ENCODE measurements at places on chromosomes 7 and 10. TPM values are rescaled to one million over a fixed set of nuclear protein-coding genes. Genes with fewer than 3 reads are reported as not detected.

Gene LGI1
- not detected for polyA plus RNA-seq

Gene RHOBTB1
- 6.4 TPM for polyA plus RNA-seq

Gene CFAP70
- 0.22 TPM for polyA plus RNA-seq

Gene ABCA13
- polyA plus RNA-seq = 0.01 TPM

Gene ZPBP
- polyA plus RNA-seq = not detected

Gene HOXA10
- polyA plus RNA-seq = not detected

Gene STEAP4
- 14.2 TPM for polyA plus RNA-seq

Gene SFRP5
- polyA plus RNA-seq = 1.3 TPM

Gene CRYGN
- polyA plus RNA-seq = 0.50 TPM

Gene COBL
- polyA plus RNA-seq = 25.9 TPM

Gene NUTM2B
- polyA plus RNA-seq = 1.8 TPM

Gene LOXL4
- 13.5 TPM for polyA plus RNA-seq

Gene NCF1
- 1.0 TPM for polyA plus RNA-seq

Gene BCL7B
- 88.8 TPM for polyA plus RNA-seq

Gene TMEM236
- polyA plus RNA-seq = 0.23 TPM

Gene FBXO24
- 0.14 TPM for polyA plus RNA-seq

Gene CCDC126
- 9.6 TPM for polyA plus RNA-seq

Gene PUS7
- polyA plus RNA-seq = 1.9 TPM

Gene NPSR1
- polyA plus RNA-seq = not detected

Data from heart left ventricle (tissue), 16 donors.